Ovary (tissue), 10 donors: ENCODE measurements at places on chromosomes 16 and 17.

GRCh38 chr17:65444049-65444448 lies 117.4 kb downstream of the AXIN2 start:
- H3K27ac ChIP-seq, result no peak overlapping the region
- H3K36me3 ChIP-seq, result no peaks in the 10 kb centered on the region
- H3K4me1 ChIP-seq, result no peaks in the 10 kb centered on the region
- no peak for DNase-seq
- no peaks in the 10 kb centered on the region for H3K27me3 ChIP-seq
- H3K4me3 ChIP-seq, result no peak overlapping the region

DNA sequence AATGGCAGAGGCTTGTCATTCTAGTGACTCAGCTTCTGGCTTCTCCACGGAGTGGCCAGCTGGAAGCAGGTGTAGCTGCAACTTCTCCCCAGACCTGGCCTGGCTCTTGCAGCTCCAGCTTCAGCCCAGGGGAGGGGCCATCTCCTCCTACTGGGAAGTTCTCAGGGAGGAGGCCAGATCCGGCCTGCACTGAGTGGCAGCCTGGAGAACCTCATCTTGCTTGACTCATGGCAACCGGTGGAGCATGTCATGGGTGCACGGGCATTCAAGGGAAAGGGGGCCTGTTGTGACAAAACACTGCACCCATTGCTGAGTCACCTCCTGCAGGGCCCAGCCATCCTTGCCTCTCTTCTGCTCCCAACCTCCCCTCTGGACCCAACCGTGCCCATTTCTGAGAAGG lies 273.9 kb upstream of the MAF start:
- H3K27me3 ChIP-seq, result no peaks in the 10 kb centered on the region
- H3K4me3 ChIP-seq, result no peak overlapping the region
- H3K27ac ChIP-seq, result no peak overlapping the region
- no peak for DNase-seq
- no peaks in the 10 kb centered on the region for H3K4me1 ChIP-seq

GRCh38 chr17:28842282-28843012 lies at the start of gene FAM222B:
Gene FAM222B, minus strand, starts transcription at chr17:28842790. Its CDS starts 76,123 bp downstream, at chr17:28766667.
- peaks cover 2% of the 10 kb centered on the region for H3K4me1 ChIP-seq
- no peak within 1 kb of the TSS for H3K27ac ChIP-seq
- DNase-seq, result peak; percentile 80
- peak within 1 kb of the TSS; percentile 85 for H3K4me3 ChIP-seq

DNA sequence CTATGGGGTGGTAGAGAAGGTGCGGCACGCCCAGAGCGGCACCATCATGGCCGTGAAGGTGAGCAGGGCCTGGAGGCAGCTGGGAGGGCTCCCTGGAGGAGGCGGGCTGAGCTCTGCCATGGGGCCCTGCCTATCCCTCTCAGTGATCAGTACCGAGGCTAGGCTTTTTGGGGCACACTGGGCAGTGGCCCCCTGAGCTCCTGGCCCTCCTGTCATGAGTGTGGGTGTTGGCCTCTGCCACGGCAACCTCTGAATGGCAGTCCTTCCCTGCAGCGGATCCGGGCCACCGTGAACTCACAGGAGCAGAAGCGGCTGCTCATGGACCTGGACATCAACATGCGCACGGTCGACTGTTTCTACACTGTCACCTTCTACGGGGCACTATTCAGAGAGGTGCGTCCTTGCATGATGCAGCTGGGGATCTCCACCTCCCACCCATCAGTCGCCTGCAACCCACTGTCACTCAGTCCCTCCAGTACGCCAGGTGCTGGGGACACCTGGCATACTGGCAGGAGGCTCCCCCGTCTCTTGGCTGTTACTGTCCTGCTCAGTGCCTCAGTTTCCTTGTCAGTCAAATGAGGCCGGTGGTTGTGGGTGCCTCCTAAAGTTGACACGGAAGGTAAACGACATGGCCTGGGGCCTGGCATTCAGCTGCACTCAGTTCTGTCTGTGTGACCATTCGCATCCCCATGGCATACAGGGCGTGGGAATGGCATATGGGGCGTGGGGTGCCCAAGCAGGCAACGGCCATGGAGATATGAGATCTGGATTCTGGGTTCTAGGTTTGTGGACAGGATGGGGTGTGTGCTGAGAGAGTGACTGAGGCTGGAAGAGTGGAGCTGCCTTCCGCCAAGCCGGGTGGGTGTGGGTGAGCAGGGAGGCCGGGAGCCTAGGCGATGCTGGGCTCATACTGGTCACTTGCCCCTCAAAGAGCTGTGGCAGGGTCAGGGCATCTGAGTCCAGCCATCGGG lies 16.4 kb downstream of the MAP2K3 start:
- no peaks in the 10 kb centered on the region for H3K4me1 ChIP-seq
- no peak overlapping the region for H3K4me3 ChIP-seq
- no peaks in the 10 kb centered on the region for H3K27me3 ChIP-seq
- H3K36me3 ChIP-seq, result no peaks in the 10 kb centered on the region

DNA sequence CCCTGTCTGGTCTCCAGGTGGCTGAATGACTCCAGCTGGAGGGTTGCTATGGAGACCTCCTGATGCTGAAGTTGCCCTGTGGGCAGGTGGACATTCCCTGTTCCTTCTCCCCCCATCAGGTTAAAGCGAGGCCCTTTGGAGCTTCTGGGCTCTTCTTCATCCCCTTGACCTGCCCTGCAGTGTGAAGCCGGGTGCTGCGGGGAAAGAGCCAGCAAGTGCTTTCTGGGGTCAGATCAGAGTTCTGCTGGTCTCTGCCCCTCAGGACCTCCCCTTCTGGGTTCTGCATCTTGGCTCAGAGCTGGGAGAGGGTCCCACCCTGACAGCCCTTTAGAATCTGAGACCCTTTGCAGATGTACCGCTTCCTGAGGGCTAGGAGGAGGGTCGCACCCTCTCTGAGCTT lies 25.1 kb downstream of the NKD1 start:
- peaks cover 17% of the 10 kb centered on the region for H3K4me1 ChIP-seq
- no peak for DNase-seq
- no peaks in the 10 kb centered on the region for H3K36me3 ChIP-seq
- H3K4me3 ChIP-seq, result no peak overlapping the region

- peak overlapping the region; percentile 1 for H3K27ac ChIP-seq
- no peaks in the 10 kb centered on the region for H3K27me3 ChIP-seq
- no peak overlapping the region for H3K4me3 ChIP-seq
- H3K4me1 ChIP-seq, result peaks cover 11% of the 10 kb centered on the region
Measured at GRCh38 chr16:4385789-4386450, 14.3 kb downstream of the VASN start.

GRCh38 chr17:52383493-52384100 lies 225.1 kb upstream of the CA10 start:
- no peak overlapping the region for H3K4me3 ChIP-seq
- no peak for DNase-seq
- no peaks in the 10 kb centered on the region for H3K27me3 ChIP-seq
- no peaks in the 10 kb centered on the region for H3K4me1 ChIP-seq

GRCh38 chr16:87919681-87919994 lies 16.7 kb downstream of the CA5A start:
- H3K4me1 ChIP-seq, result peaks cover 9% of the 10 kb centered on the region
- H3K27ac ChIP-seq, result peak overlapping the region; percentile 79
- no peaks in the 10 kb centered on the region for H3K27me3 ChIP-seq
- H3K36me3 ChIP-seq, result no peaks in the 10 kb centered on the region
- H3K4me3 ChIP-seq, result no peak overlapping the region

GRCh38 chr16:12917246-12917645 lies 15.8 kb downstream of the SHISA9 start:
- H3K4me1 ChIP-seq, result no peaks in the 10 kb centered on the region
- H3K4me3 ChIP-seq, result no peak overlapping the region
- no peaks in the 10 kb centered on the region for H3K27me3 ChIP-seq
- no peaks in the 10 kb centered on the region for H3K36me3 ChIP-seq
- no peak overlapping the region for H3K27ac ChIP-seq
- DNase-seq, result no peak

DNA sequence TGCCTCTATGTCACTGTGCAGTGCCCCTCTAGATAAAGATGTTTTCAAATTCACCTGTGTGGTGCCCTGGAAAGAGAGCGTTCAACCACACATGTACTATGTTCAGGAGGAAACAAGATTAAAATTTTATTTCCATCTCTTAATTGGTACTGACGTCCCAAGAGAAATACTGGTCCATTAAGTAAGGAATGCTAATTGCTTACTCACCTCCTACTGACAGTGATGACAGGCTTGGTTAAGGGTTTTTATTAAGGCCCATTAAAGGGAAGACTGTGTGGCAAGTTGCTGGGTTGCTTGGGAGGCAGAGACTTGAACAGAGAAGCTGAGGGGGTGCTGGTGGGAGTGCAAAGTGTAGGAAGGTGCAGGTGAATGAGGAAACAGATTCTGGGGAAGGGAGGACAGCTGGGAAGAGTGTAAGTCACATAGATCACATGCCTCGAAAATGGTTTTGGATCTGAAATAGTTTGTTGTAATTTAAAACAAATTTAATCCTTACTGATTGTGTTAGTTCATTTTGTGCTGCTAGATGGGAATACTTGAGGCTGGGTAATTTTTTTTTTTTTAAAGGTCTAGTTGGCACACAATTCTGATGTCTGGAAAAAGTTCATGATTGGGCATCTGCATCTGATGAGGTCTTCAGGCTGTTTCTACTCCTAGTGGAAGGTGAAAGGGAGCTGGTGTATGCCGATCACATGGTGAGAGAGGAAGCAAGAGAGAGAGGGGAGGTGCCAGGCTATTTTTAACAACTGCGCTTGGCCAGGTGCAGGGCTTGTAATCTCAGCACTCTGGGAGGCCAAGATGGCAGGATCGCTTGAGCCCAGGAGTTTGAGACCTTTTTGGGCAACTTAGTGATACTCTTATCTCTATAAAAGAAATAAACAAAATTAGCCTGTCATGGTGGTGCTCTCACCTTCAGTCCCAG lies 140.5 kb downstream of the CACNG3 start:
- no peak for DNase-seq
- no peaks in the 10 kb centered on the region for H3K4me1 ChIP-seq
- no peaks in the 10 kb centered on the region for H3K36me3 ChIP-seq
- no peak overlapping the region for H3K27ac ChIP-seq
- no peak overlapping the region for H3K4me3 ChIP-seq

DNA sequence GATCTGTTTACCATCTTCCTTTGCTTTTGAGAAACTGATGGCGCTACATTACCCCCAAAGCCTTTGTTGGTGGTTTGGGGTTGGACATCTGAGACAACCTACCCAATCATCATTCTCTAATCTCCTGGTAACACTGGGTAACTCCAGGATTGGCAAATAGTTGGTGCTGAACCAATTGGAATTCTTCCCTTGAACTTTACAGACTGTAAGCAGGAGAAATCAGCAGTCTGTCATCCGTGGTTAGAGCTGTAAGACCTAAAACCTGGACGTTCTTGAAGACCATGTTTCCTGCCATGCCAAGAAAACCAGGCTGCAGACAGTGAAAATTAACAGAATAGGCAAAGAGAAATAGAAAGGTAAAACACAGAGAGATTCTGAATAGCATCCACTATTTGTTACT lies 398.8 kb upstream of the SALL1 start:
- no peaks in the 10 kb centered on the region for H3K36me3 ChIP-seq
- DNase-seq, result no peak
- H3K4me1 ChIP-seq, result no peaks in the 10 kb centered on the region
- H3K4me3 ChIP-seq, result no peak overlapping the region
- no peak overlapping the region for H3K27ac ChIP-seq
- H3K27me3 ChIP-seq, result no peaks in the 10 kb centered on the region

DNA sequence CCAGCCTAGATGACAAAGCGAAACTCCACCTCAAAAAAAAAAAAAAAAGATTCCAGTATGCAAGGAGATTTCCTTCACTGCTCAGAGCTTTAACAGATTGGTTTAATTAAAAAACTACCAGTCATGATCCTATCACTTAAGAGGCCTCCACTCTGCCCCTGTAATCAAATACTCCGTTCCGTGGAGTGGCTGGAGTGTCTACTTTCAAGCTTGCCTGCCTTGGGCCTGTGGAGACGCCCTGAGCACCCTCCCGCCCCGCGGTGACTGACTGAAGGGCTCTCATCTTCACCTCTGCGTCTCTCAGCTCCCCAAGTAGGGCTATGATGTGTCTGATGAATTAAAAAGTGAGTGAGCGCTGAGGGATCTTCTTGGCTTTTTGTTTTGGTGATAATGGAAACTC lies 25.3 kb upstream of the TRPV3 start:
- H3K27me3 ChIP-seq, result no peaks in the 10 kb centered on the region
- H3K4me1 ChIP-seq, result no peaks in the 10 kb centered on the region
- H3K4me3 ChIP-seq, result no peak overlapping the region
- no peaks in the 10 kb centered on the region for H3K36me3 ChIP-seq

DNA sequence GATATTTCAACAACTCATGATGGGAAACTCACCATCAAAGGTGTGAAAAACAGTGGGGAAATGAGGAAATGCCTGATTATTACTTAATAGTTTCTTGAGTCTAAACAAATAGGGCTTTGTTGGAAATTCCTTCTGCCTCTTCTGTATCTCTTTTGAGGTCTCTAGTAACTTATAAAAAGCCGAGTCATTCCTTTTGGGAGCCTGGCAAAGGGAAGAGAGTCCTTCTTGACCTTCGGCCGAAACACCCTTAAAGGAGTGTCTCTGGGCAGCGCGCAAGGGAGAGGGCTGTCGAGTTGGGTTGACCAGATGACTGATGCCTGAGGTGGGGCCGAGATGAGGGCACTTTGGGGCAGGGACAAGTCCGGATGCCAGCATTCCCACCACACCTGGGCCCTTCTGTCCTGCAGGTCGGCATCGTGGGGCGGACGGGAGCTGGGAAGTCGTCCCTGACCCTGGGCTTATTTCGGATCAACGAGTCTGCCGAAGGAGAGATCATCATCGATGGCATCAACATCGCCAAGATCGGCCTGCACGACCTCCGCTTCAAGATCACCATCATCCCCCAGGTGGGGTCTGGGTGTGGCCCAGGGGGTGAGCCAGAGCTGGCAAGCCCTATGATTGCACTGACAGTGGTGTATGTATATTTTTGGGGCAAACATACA lies 89.2 kb downstream of the ABCC6 start:
- no peak for DNase-seq
- H3K4me3 ChIP-seq, result no peak overlapping the region
- H3K4me1 ChIP-seq, result no peaks in the 10 kb centered on the region
- no peaks in the 10 kb centered on the region for H3K36me3 ChIP-seq
- H3K27ac ChIP-seq, result no peak overlapping the region
- H3K27me3 ChIP-seq, result no peaks in the 10 kb centered on the region

- no peak overlapping the region for H3K4me3 ChIP-seq
- H3K27me3 ChIP-seq, result no peaks in the 10 kb centered on the region
- DNase-seq, result no peak
- no peak overlapping the region for H3K27ac ChIP-seq
- no peaks in the 10 kb centered on the region for H3K36me3 ChIP-seq
Measured at GRCh38 chr16:30457256-30457655, 11.6 kb upstream of the SEPHS2 start.

GRCh38 chr16:22063888-22064467 lies 28.4 kb upstream of the VWA3A start:
- peaks cover 2% of the 10 kb centered on the region for H3K4me1 ChIP-seq
- H3K36me3 ChIP-seq, result no peaks in the 10 kb centered on the region
- no peaks in the 10 kb centered on the region for H3K27me3 ChIP-seq
- DNase-seq, result no peak
